Caki2 (cell line): ENCODE measurements at places on chromosomes 3 and 15.

DNA sequence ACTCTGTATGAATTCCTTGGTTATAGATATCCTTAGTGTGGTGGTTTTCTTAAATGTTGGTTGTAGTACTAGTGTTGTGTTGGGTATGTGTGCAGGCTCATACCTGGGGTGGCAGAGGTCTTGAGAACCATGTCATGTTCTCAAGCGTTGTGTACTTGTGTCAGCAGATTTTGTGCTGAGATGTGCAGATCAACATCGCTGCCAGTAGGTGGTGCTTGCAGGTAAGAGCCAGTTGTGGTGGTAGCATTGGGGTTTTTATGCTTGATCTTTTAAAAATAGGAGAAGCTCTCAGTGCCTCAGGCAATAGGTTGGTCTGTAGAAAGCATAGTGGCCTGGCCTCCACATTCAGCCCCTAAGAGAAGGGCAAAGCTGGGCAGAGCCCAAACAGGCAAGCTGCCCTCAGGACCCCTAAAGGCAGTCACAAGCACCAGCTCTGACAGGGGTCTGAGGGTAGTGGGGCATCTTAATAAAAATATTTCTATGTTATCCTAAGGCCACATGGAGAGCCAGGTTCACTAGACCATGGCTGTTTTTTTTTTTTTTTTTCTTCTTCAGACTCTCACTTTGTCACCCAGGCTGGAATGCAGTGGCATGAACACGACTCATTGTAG is 164.0 kb downstream of the IL20RB start:
- peak; percentile 10 for DNase-seq

GRCh38 chr3:31433679-31433992 is 99.1 kb upstream of the STT3B start:
- no peak for DNase-seq

DNA sequence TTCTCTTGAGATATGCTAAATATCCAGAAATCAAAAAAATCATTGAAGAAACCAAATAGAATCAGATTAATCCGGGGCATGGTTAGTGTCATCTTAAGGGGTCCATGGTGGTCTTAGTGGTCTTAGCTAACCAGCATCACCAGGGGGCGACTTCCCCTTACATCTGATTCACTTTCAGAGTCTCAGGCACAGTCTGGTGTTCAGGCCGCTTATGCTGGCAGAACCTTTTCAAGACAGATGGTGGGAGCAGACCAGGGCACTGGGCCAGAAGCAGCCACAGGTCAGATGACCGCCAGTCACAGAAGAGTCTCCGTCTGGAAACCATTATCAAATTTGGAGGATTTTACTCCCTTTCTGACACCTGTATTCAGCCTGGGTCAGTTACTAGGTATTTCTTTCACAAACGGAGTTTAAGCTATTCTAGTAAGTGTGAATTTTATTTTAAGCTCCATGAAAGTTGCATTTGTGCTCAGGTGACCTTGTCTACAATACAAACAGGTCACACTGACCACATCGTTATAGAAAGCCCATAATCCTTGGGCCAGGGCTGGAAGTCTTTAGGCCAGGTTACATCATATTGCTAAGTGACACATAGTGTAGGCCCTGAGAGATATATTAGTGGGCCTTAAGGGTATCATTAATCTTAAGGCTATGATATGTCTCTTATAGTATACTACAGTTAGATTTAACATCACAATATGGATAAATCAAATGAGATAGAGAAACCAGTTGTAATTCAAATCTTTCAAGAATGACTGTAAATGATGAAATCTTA is 365.5 kb downstream of the GBE1 start:
- DNase-seq = no peak

DNA sequence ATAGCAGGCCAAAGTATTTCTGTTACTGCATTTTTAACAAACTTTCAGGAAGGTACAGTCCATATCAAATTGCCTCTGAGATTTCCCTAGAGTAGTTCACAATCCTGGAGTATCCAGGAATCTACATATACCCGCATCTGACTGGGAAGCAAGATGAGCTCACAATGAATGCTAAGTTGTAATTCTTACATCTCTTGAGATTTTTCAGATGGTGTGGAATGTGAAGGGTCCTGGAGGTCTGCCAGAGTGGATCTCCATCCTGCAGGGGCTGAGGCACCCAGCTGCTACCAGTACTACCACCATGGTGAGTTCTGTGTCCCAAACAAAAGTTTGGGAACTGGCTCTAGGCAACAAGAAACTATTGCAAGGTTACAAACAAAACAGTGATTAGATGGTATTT is 156.7 kb upstream of the CCDC54 start:
- DNase-seq = no peak

DNA sequence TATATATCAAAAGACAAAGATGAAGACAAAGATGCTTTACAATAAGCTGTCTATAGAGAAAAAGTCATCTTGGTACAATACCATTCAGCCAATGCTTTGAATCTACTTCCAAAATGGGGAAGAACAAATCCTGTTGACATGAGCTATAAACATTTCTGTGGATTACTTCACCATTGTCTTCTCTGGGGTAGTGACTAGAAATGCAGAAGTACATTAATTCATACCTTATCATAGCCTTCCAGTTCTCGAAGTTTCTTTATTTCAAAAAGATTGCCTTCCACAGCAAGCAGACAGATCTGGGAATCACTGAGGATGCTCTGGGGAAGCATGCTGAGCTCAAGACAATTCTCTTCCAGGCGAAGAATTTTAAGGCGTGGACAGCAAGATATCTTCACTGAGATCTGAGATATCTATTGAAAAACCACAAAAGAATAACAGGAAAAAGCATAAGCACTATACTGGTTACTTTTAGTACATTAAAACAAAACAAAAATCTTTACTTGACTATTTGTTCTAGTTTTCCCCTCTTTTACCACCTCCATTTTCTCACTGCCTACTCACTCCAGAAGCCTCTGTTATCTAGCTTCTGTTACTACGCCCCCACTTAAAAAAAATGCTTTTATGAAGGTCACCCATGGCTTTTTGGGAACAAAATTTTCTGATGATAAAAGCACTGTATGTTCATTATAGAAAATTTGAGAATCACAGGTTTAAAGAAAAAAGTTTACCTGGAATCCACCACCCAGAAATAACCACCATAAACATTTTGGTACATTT is 3.6 kb downstream of the LRRC57 start:
- no peak for DNase-seq

- peak; percentile 21 for DNase-seq
These were observed 334.4 kb upstream of the THRB start for GRCh38 chr3:24829011-24829581.

DNA sequence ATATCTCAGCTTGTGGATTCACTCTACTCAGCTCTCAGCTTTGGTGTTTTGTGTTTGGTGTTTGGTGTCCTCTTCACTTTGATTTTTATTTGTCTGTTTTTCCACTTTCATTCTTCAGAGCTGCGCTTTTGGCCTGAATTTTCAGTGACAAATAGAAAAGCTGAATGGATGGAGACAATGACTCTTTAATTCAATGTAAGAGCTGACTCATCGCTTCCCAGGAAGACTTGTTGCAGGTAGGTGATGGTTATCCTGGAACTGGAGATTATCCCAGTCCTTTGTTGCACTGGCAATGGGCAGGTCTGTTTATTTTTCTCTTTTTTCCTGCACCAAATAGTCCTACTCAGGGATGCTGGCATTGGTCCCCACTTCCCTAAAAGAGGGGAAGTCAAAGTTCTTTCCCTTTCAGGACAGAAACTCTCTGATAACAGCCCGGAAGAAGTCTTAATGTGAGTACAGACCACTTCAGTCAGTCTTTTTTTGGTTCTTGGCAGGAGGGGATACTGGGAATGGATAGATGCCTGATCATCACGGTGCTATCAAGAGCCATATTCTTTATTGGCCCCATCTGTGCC is 12.4 kb upstream of the AEN start:
- DNase-seq = no peak

DNA sequence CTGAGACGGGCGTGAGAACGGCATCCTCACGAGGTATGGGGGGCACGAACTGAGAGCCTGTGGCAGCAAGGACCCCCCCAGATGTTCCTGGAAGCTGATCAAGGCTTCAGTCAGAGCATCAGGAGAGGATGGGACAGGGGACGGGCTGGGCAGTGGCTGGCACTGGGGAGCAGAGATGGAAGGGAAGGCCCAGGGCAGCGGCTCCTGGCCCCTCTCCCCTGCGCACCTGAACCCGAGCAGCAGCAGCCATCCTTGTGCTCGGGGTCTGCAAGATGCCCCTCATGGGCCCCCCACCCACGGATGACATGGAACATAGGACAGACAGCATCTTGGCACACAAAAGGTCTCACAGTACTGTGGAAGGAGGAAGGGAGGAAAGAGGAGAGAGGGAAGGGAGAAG is 51.3 kb downstream of the DHX30 start:
- no peak for DNase-seq

- no peak for DNase-seq
These were observed 93.0 kb downstream of the HHLA2 start for GRCh38 chr3:108389372-108389771.

DNA sequence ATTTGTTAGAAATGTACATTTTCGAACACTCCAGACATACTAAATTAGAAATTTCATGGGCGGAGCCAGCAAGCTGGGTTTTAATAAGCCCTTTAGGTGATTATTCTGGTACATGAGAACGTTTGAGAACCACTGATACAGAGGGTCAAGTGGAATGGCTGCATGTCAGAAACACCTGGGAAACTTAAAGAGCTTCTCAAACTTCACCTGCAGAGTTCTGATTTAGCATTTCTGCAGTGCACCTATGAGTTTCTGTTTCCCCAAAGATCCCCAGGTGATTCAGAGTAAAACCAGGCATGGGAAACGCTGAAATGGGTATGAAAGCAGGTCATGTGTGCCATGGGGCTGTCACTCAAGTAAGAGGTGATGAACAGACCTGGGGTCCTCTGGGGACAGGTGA is 68.1 kb downstream of the TMEM266 start:
- no peak for DNase-seq

GRCh38 chr3:119497820-119498185 is 544 bp upstream of the TIMMDC1 start:
- DNase-seq = peak; percentile 26

GRCh38 chr3:56799251-56799882 is 2.4 kb downstream of the ARHGEF3 start:
- DNase-seq = peak; percentile 30

DNA sequence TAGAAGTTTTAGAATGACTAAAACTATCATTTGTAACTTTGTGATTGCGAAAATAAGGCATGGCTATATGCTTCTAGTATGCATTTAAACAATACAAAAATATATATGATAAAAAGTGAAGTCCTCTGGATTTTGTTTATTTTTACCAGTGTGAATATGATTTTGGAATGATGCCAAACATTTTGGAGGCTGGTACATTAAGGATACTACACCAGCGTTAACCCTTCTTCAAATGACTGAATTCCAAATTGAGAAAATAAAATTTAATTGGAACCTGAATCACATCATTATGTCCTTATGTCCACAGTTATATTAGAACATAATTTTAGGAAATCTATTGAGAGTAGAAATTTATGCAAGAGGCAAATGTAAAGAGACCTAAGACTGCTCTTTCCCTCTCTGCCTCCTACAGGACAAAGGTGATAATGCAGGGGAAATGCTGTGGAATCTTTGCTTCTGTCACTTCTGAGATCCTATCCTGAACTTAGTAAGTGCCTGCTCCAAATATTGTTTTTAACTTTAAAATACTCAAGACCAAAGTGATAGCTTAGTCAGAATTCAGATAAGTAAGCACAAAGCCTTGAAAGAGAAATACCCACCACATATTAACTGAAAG is 121.1 kb upstream of the NANOGP8 start:
- no peak for DNase-seq

GRCh38 chr3:87435926-87436620 is 159.7 kb upstream of the POU1F1 start:
- no peak for DNase-seq

GRCh38 chr3:45153658-45154437 is 7.7 kb upstream of the CDCP1 start:
- DNase-seq = peak; percentile 61

DNA sequence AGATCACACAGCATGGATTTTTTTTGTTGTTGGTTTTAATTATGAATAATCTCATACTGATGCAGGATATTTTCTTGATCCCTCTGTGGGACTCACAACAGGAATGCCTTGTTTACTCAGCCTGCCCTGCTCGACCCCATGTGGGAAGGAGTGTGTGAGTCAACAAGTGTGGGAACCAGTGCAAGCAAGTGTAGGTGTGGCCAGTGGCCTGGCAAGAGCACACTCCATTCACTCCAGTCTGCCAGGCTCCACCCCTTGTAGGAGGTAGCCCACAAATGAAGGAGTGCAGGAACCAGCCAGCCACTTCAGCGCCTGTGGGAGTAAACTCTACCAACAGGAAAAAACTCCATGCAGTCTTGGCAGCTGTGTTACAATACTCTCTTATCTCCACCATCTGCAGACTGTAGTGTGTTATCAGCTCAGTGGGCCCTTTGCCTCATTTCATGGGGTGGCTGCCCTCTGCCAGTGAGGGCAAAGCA is 393.6 kb downstream of the OTOL1 start:
- DNase-seq = peak; percentile 93

DNA sequence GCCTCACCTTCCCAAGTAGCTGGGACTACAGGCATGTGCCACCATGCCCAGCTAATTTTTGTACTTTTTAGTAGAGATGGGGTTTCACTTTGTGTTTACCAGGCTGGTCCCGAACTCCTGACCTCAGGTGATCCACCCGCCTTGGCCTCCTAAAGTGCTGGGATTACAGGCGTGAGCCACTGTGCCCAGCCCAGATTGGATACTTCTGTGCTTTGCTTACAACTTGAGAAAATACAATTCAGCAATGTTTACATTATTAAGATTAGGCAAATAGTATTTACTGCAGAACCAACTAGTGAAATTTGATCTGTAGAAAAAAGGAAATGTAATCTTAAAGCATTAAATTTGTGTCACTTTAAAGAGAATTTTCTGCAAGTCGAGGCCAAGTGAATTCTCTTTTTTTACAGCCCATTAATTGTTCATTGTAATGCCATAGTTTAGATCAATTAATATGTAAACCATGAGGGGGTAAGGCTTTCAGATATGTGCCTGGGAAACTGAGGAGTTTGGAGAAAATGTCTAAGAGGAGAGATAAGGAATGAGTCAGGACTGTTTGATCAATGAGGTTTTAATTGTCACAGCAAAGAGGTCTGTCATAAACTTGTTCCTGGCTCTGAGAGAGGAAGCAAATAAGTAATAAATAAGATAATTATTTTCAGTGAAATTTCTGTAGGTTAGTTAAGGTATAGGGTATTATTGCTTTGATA is 15.3 kb downstream of the PYDC2 start:
- peak; percentile 44 for DNase-seq

DNA sequence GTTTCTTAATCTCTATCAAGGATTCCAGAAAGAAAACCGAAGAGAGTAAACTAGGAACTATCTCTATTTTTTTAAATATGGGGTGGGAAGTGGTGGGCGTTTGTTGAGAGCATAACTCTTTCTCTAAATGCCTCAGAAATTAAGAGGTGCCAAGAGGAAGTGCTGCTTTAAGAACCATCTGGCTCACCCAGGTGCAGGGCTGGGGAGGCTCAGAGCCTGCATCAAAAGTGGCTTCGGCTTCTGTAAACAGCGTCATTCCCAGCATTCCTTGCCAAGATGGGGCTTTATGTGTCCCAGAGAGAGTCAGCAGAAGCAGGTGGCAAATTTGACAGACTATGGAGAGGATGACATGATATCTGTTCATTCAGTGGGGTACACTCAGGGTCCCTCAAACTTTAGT is 123.3 kb upstream of the BFSP2 start:
- no peak for DNase-seq

DNA sequence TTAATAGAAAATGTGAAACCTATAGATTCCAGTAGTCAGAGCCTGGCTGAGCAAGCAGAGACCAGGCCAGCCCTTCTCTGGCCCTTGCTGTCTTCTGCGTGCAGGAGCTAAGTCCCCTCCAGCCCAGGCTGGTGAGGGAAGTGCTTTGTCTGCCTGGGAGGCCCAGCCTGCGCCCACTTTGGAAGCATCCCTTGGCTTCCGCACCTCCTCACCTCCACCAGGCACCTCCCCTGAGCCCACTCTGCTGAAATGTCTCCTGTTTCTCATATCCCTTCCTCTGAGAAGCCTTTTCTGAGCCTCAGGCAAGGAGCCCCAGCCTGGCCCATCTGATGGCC is 45.3 kb downstream of the ALDH1L1 start:
- no peak for DNase-seq
